ENCODE measurements at places on chromosomes 2 and 18.
A peak's percentile ranks its signal among the peaks of the same experiment; 100 is the strongest.

DNA sequence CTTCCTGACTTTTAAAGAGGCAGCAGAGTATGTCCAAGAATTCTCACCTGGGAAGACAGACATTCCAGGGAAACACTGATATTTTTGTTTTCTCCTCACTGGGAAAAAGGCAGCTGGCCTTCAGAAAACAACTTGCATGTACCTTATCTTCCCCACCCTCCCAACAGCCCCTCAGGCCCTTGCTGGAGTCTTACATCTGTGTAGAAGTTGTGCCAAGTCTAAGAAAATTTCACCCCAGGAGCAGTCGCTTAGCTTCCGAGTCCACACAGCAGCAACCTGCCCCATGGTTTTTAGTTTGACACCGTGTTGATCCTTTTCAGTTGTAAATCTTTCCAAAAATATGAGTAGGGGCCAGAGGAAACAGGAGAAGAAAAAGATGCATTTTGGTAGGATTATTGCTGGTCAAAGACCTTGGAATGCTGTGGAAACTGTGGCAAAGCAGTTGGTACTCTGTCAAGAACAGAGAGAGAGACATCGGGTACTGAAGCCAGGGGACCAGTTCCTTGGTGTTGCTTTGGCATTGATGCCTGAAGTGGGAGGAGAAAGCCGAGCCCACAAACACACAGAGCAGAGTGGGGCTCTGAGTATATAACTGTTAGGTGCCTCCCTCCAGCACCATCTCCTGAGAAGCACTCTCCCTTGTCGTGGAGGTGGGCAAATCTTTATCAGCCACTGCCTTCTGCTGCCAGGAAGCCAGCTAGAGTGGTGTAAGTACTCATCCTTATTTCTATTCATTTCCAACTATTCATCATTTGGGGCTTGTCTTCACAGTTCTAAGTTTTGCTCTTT, at the start of gene SLC14A1:
TSS of gene SLC14A1 (plus strand) at position 615 of the 789 bp plus-strand sequence. CDS start 6,140 bp downstream, outside the sequence.
- no peak for DNase-seq

DNA sequence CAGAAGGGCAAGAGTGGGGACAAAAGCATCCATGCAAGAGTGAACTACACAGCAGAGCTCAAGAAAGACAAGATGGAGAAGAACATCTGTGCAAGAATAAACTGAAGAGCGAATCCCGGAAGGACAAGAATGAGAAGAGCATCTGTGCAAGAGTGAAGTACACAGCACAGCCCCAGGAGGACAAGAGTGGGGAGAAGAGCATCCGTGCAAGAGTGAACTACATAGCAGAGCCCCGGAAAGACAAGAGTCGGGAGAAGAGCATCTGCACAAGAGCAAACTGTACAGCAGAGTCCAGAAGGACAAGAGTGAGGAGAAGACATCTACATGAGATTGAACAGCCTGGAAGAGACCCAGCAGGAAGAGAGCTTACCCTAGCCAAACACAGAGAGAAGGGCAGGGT, 284.6 kb downstream of the PIEZO2 start:
- DNase-seq: no peak

DNA sequence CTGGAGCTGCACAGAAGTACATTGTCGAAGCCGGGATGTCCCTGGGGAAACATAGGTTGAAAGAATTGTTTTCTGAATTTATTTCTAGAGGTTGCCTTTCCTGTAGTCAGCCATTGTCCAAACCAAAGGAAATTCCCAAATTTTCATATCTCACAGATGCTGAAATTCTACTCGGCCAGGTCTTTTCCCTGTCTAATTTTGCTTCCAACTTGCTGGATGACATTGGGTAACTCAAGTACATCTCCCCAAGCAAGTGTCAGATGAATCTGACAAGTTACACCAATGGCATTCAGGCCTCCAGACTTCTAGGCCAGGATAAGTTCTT, 47.5 kb upstream of the ROCK2 start:
- DNase-seq: no peak

- no peak for DNase-seq
Observed at GRCh38 chr18:8050616-8051329, 483.7 kb downstream of the PTPRM start.

DNA sequence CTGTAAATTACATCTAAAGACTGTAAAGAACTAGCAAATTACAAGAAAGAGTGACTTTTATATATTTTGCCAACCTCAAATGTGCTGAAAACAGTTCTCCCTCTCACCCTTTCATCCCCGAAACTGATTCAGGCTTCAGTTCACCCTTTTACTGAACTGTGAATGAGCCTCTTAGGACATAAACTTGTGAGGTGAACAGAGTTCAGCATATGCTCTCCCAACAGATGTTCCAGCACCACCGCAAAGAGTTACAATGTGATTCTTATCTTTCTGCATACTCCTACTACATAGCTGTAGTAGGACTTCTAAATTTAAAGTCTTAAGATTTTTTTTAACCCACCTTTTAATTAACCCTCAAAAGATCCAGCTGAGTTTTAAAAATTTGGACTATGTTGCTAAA, 1.2 kb upstream of the ZCCHC2 start:
- DNase-seq: no peak

GRCh38 chr2:203781151-203781550, 74.7 kb downstream of the CD28 start:
- DNase-seq: no peak

- no peak for DNase-seq
Observed at GRCh38 chr2:56100791-56101312, 82.9 kb upstream of the CCDC85A start.

GRCh38 chr18:63376538-63376937, 9.5 kb upstream of the KDSR start:
- peak; percentile 81 for DNase-seq

DNA sequence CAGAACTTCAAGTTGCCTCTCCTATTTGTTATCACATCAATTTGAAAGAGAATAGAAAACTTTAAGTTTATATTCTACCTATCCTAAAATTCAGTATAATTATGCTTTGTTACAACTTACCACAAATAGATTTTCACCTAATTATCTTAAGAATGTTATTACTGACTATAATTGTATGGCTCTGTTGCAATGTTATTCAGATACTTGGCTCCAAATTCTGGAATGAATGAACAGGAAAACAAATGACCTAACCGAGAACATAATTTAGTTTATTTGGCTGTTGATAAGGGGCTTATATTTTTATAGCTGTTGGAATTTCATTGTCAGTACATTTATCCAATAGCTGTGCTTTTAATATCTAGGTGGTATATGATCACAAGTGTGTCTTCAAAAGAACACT, 173.2 kb upstream of the GULP1 start:
- DNase-seq: no peak

DNA sequence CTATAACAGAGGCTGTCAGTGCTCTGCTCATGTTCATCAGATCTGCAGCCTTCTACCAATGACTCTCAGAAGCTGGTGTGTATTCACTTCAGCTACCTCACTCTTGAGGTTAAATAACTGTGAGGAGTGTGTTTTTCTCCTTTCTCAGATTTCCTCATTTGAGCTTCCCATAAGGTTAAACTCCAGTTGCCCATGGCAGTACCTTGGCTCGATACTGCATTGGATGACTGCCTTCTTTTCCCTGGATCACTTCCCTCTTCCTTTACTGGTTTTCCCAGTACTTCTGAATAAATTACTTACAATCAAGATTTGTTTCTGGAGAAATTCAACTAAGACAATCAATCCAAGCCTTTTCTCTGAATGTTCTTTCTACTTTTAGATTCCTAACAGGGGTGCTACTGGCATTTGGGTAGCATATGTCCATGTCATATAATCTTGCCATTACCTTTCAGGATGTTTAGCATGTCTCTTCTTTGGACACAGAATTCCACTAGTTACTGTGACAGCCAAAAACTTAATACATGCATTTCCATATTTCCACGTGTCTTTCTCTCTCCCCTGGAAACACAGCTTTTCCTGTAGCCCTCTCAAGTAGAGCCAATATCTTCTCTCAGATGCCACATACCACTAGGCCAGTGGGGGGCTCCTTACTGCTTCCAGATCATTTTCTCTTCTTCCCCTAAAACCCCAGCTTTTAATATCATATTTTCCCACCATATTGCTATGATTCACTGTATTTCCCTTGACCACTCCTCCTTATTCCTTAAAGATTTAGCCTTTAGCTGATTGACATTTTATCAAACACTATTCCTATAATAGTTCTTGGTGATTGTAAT, 15.0 kb upstream of the SPOPL start:
- no peak for DNase-seq

DNA sequence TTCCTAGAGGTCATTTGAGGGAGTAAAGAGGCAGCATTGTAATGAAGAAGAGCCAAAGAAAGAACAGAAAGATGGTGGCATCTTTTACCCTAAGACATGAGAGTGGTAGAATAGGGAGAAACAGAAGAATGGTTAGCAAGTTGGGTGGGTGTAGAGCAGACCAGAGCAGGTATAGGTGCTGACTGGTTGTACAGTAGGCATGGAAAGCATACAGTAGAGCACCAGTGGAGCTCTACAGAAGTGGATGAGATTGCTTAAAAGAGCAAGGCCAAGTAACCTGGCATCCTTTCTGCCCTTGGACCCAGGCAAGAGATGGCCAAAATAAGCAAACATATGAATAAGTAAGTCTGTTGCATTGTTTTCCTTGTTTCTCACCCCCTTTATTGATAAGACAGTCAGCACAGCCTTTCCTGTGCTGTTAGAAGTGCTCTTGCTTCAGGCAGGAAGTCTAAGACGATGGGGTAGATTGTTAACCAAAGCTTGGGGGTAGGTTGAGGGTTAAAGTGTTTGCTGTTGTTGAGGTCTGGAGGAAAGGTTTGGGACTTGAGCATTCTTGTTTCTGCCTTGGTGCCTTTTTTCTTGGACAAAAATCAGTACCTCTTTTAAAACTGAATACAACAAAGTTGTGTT, 76.9 kb downstream of the DIS3L2 start:
- DNase-seq: no peak

DNA sequence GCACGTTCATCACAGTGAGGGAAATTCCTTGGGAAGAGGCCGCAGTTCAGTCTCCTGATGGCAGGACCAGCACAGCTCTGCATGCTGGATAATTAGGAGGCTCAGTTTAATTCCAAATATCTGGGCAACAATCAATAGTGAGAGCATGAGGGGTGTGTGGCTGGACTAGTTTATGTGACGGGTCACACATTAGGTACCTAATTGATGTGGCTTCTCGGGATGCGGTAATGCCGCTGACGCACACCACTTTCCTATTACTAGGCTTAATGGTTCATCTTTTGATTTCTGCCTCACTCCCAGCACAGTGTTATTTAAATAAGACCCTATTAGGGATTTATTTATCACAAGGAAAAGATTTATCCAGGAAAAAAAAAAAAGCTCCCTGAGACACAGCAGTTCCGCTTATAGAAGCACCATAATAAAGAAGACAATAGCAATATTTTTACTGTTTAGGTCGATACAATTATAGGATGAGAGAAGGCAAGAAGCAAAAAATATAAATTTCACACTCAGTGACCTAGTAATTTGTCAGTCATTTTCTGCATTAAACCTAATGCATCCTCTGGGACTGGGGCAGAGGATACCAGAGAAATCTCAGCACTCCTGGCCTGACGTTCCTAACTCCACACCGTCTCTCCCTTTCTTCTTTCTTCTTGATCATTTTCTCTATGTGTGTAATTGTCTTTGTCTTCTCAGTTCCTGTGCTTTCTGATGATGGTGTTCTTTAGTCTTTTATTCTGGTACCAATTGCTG, 264.7 kb upstream of the SLC14A2 start:
- no peak for DNase-seq

GRCh38 chr18:75369026-75369721, 58.3 kb downstream of the SMIM21 start:
- no peak for DNase-seq

DNA sequence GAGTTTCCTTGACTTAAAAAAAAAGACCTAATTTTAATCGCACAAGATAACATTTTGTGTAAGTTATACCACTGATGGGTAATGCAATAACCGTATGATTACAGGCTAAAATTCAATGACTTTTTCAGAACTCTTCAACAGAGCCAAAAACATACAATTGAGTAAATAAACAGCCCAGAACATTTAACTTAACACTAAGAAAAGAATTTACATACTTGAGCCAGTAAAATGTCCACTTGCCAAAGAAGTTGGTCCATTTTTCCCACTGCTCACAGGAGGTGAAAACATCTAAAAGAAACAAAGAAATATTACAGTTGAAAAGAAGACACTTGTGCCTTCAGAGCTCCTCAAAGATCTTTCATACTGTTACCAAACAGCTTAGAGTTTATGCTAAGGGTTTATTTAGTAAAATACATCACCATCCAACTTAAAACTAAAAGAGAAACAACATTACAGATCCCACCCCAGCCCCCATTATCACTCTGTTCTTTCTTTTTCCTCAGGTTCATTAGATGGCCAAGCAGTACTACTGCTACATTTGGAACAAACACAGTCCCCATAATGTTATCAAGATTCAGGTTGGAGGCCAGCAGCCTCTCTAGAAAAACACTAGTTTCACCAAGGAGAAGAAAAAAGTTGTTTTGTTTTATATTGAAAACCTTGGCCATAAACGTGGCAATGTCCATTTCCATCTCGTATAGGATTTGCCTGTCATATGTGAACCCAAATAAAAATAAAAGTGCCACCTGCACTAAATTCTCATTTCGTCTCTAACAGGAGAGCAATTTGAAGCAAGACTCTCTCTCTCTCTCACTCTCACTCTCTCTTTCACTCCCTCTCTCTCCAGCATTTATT, 2.7 kb downstream of the TCF4 start:
- DNase-seq: no peak

DNA sequence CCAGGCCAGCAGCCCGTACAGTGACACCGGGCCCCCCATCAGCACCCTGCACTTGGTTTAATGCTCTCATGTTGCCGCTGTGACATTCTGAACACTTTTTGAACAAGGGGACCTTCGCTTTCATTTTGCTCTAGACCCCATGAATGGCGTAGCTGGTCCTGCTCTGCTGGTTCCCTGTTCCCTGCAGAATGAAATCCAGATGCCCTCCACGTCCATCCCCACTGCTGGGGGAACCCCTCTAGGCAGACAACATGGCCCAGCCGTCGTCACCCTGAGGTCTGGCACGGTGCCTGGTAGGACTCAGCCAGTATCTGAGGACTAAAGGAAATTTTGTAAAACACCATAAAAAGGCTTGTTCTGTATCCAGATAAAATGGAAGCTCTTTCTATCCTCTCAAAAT, 128.6 kb downstream of the KCTD1 start:
- peak; percentile 11 for DNase-seq

DNA sequence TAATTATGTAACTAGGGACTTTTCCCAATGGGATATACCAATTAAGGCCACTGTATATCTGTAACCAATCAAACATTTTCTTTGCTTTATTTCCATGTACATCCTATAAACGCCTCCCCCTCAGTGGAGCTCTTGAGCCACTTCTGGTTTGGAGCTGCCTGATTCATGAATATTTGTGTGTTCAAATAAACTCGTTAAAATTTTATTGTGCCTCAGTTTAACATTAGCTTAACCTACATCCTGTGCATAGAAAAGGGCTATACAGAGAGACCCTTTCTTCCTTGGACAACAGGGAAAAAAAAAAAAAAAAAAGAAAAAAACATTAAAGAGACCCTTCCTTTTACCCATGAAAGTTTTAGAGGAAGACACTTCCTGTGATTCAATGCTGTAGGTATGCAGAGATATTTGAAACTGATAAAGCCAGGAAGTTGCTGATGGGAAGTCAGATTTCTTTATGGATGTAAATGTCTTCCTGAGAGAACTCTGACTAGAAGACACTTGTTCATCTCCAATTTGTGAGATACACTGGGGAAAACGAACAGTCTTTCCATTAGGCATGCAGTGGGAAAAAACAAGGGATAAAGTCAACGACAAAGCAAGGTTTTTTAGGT, 614.6 kb upstream of the SOX11 start:
- no peak for DNase-seq

- DNase-seq: peak; percentile 6
Observed at GRCh38 chr2:220226076-220226475, 598.6 kb downstream of the SLC4A3 start.

Data from AG10803 (cell line).